KG1 (cell line): ENCODE measurements at places on chromosomes 6 and 20.

GRCh38 chr20:32626859-32627636 lies 41.9 kb upstream of the NOL4L start:
- no peak for DNase-seq

DNA sequence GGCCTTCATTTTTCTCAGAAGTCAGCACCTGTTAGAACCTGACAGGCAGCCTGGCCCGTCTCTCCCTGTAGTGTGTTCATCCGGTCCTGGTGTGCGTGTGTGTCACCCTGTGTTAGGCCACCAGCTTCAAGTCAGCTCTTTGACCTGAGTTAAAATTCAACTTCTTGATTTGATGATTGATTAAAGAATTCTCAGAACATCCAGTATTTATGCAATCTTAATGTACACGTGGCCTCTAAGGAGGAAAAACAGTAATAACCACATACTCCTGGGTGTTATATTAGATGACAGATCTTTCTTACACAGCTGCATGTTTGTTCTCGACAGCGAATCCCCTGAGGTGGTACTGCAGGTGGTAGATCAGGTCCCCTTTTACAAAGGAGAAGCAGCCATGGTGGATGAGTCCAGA lies 19.1 kb upstream of the TMEM217 start:
- DNase-seq: no peak

GRCh38 chr6:136465766-136466303 lies 84.4 kb downstream of the MAP7 start:
- DNase-seq: no peak

DNA sequence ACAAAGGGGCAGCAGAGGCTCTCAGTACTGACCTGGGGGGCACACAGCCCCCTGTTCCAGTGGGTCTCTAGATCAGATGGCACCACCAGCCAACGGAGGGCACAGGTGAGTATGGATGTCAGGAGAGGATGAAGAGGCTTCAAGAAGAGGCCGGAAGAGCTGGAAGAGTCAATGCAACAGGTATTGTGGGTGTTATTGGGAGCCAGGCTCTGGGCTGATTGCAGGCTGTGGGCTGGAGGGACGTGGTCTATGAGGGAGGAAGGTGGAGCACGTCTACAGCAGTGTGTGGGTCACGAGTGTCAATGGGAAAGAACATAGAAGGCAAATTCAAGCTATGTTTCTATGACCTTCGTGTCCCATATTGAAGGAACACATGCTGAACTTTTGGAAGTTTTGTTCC lies 18.8 kb upstream of the TAGAP start:
- no peak for DNase-seq

- DNase-seq: peak; percentile 89
These were observed 88.2 kb downstream of the ZFP64 start for GRCh38 chr20:52103335-52103912.

DNA sequence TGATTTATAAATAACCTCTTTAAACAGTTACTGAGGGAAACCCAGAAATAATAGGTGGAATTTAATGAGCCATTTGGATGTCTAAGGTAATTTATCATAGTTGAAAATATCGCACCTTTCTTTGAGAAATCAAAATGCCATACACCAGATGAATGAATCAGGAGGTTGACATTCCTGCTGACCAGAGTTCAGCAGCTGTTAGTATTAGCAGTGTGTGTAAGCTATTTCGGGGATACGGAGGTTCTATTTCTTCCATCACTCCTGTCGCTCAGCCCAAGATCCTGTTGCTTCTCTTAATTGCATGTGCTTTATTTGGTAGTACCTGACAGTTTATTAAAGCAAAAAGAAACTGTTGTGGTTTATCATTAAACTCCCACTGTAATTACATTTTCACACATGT lies 67.1 kb downstream of the HDGFL1 start:
- DNase-seq: no peak

DNA sequence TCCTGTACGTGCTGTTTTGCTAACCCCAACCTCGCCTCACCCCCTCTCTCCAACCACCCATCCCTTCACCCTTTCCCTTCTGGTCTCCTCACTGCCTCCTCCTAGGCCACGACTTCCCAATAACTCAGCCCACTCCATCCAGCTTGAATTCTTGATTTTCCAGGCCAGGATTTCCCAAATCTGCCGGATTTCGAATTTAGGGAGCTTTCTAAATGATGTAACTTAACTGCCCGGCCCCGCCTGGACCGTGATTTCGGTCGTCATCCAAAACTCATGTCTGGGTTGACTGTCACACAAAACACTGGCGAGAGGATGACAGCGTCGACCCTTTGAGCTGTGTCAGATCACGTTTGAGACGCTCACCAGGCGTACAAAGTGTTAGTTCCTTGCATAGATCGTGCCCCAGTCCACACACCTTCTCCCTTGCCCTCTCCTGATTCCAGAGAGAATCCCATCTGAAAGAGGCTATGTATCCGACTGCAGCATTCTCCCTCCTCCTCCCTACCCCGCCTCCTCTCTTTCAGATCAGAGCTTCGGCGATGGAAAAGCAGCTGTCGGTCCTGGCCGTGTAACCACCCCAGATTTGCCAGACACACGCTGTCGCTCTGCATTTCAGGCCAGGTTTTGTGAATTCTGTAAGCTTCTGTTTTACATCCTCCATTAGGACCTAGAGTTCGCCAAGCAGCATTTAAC lies 168.2 kb downstream of the GPX5 start:
- DNase-seq: no peak

DNA sequence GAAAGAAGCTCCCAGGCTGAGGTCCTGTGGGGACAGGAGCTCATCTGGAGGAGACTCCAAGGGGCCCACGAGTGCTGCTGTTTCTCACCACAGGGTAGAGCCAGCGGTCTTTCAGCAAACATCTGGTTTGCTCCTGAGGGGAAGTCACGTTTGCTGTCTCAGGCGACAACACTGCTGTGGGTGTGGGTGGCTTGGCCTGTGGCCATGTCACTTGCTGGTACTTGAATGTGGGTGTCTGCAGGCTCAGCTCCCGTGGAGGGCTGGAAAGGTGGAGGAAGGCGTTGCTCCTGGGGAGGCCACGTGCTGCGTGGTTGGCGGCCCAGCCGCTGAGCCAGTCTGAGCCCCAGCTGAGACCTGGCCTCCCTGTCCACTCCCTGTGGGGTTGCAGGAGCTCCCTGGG lies 52.8 kb upstream of the MPC1 start:
- peak; percentile 69 for DNase-seq

- DNase-seq: no peak
These were observed 44.9 kb upstream of the SUPT3H start for GRCh38 chr6:45422503-45423110.

DNA sequence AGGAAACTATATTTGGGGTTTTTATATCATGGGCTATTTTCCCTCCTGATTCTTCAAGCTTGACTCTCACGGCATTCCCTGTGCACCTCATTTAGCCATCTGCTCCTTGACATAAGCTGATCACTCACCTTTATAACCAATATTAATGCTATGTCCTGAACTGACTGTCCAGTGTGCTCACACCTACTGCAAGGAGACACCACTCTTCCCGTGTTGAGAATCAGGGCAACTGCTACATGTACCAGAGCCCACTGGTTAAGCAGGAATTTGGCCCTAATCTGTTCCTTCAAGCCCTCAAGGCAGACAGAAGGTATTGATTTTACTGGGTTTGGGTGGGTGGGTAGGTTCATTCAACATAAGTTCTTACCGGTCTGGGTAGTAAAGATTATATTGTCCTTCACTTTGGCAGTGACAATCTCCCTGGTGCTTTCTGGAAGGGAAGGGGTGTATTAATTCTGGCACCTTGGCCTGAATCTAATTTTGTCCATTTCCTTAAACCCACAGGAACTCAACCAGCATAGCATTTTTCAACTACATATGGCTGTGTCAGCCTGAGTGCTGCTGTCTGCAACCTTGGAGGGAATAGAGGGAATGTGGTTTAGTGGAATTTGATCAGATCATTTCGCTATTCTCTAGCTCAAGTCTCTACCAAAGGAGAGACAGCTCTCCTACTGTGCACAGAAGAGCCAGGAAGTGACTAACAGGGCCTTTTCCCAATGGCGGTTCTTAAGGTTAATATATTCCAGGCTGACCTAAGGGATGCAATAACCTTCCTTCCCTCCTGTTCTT lies 293.2 kb downstream of the BTBD9 start:
- no peak for DNase-seq
